Hindlimb muscle (tissue), 1 donor: ENCODE measurements at places on chromosomes 2 and 18. TPM values are rescaled to one million over a fixed set of nuclear protein-coding genes. Genes with fewer than 3 reads are reported as not detected.
A peak's percentile ranks its signal among the peaks of the same experiment; 100 is the strongest.

Gene OTOS
- not detected for polyA plus RNA-seq

Gene THSD7B
- 0.89 TPM for polyA plus RNA-seq

Gene TDRD15
- not detected for polyA plus RNA-seq

Gene CD8A
- 0.10 TPM for polyA plus RNA-seq

DNA sequence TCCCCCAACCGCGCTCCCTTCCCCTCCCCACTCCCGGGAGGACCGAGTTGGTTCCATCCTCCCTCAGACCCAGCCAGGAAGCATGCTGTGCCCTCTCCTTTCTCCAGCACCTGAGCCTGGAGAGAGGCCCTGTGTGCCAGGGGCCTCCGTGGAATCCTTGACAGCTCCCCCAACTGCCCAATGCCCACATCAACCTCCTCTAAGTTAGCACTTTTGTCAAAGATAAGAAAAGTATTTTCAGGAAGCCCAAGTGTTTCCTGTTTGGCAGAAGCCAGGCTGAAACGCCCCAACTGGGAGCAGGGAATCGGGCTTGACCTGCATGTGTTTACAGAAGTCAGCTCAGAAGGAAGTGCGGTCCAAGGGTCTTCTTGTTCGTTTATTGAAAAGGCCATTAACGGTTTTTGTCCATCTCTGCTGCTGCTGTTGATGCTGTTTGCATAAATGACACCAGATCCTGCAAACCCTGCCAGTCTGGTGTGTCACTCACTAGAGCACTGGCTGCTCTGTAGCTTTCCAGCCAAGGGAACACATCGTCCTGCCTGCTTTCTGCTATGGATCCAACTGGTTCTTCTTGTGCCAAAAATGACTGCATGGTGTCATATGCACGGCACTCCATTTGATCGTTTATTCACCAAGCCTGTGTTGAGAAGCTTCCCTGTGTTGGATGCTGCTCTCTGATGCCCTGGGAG is 35.4 kb upstream of the COL6A3 start:
- DNase-seq, result no peak

DNA sequence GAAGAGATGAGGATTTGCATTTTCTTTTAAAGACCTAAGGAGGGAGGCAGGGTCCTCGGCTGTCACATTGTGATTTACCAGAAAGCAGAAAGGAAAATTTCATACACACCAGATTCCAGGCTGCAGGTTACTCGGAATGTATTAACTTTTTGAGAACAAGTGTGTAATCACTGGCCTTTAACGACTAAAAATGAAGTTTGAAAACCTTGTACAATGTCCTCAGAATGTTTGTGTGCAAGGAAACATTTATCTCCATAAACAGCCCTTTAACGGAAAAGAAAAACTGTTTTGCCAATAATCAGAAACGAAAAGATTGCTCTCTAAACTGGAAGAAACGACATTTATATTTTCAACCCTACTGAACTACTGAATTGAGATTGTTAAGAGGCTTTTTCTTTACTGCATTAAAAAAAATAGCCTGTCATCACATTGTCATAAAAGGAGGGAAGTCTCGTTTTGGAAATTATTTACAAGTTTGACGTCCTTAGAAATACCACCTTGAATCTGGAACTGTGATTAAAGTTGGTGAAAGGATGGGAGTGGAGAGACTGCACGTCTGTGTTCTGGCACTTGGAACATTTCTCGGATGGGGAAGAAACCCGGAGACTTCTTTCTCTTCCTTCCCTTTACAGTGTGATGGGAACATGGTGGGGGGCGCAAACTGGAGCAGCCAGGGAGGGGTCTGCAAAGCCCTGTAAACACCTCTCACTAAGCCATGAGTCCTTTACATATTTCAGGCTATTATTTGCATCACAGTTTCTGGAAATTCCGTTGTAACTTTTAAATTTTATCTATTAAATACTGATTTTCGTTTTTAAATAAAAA is 134.1 kb upstream of the SIX3 start:
- no peak for DNase-seq

DNA sequence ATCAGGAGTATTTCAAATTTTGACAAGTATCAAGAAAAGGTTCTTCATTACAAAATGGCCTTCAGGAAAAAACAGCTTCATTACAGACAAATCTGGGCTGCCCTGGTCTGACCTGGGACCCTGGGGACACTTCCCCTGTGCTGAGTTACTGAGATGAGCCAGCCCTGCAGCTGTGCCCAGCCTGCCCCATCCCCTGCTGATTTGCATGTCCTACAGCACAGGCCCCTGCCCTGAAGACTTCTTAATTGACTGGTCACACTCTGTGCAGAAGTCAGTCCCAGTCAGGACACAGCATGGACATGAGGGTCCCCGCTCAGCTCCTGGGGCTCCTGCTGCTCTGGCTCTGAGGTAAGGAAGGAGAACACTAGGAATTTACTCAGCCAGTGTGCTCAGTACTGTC is 235.1 kb downstream of the ANKRD36B start:
- DNase-seq, result no peak

DNA sequence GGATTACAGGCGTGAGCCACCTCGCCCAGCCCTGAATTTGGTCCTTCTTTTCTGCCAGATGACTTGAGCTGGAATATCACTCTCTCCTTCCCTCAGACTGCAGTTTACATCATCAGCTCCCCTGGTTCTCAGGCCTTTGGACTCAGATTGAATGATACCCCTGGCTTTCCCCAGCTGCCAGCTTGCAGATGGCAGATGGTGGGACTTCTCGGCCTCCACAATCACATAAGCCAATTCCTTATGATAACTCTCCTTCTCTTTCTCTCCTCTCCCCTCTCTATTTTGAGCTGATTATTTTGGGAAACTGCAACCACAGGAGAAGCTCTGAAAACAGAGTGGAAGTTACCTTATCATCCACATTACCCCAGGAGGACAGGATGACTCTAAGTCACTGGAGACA is 33.4 kb upstream of the ATP8B1 start:
- no peak for DNase-seq

- DNase-seq, result no peak
These were observed 688 bp upstream of the ARHGAP28 start for GRCh38 chr18:6728809-6729246.

- no peak for DNase-seq
These were observed 59.9 kb upstream of the CERS6 start for GRCh38 chr2:168396131-168396530.

GRCh38 chr2:3606028-3606369 is 11.1 kb downstream of the COLEC11 start:
- DNase-seq, result no peak

DNA sequence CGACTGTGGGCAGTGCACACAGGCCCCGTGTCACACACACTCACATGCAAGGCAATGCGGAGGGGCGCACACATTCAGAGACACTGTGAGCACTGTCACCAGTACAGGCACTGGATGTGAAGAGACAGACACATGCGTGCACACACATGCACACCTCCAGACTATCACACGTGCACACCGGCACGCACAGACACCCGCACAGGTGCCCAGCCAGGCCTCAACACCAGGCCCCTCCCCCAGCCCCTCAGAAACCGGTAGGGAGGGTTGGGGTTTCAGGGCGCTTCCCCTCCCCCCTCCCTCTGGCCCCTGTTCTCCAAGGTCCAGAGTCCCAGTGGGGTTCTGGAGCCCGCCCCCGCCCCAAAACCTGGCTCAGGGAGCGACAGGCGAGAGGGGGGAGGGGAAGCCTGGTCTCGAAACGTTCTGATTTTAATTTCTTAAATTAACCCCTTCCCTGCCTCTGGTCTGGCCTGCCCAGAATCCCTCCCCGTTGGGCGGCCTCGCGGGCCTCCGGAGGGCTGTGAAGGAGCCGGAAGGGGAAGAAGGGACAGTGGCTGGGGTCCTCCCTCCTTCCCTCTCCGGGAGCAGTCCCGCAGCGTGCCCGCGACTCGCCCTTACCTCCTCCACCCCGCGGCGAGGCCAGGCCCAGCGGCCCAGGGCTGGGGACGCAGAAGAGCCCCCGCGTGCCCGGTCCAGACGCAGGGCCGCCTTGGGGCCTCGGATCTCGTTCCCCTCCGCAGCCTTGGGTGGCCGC is 558 bp downstream of the FBXO41 start:
- DNase-seq, result no peak

DNA sequence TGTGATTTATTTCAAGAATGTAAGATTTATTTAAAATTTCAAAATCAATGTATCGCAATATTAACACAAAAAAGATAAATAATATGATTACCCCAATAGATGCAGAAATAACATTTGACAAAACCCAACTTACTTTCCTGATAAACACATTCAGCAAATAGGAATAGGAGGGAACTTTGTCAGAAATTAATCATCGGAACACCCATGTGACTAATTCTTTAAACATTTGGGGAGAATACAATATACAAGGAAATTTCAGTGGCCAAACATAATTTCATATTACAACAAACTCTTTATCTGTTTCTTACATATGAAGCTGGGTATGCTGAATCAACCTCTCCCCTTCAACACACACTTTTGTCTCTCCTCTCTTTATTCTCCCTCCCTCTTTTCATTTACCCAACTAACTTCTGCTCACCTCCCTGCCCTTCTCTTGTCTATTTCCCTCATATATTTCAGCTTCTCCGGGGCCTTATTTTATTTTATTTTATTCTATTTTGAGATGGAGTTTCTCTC is 309.6 kb upstream of the CNTNAP5 start:
- DNase-seq, result no peak

DNA sequence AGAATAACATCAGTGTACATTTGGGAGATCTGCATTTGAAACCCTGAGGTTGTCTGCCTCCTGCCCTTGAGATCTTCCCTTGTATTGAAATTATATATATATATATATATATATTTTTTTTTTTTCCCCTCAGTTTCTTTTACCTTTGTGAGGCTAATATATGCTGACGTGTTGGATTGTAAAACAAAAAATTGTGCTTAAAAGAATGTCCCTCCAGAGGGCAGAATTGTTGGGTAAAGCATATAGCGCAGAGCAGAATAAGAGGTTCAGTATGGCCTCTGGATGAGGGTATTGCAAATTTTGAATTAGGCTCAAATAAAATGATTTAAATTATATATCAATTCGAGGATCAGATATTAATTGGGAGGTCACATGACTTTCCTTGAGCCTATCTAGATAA is 12.4 kb downstream of the NABP1 start:
- DNase-seq, result no peak

DNA sequence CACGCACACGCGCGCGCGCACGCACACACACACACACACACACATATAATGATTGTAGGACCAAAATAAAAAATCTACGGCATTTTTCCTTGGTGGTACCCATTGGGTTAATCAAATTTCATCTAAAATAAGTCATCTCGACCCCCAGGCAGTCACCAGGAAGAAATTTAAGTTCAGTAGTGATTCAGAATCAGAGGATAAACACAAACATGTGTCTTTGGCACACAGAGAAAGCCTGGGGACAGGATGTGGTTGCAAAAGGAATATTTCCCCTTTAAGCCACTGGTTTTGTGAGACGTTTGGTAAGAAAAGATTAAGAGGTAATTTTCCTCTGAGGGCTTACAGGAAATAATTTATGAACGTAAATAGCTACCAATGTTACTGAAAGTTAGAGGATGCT is 171.6 kb upstream of the PIEZO2 start:
- no peak for DNase-seq

GRCh38 chr2:88115825-88116518 is 11.9 kb downstream of the FABP1 start:
- no peak for DNase-seq

- DNase-seq, result no peak
These were observed 179.8 kb downstream of the NEDD4L start for GRCh38 chr18:58223717-58224424.

DNA sequence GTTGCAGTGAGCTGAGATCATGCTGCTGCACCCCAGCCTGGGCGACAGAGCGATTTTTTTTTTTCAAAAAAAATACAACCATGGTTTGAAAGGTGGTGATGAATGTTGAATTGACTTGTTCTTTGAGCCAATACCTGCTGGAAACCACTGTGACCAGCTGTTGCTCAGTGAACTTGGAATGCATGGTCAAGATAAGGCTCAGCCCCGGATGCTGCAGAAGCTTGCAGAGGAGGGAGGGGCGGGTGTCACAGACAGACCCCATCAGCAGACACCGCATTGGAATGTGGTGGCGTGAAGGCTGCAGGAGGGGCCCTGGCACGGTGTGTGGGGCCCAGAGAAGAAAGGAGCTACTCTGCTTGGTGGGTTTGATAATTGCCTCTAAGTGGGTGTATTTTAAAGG is 91.6 kb downstream of the ITGB1BP1 start:
- no peak for DNase-seq

GRCh38 chr2:70115646-70116442 is 28.6 kb downstream of the PCBP1 start:
- no peak for DNase-seq

DNA sequence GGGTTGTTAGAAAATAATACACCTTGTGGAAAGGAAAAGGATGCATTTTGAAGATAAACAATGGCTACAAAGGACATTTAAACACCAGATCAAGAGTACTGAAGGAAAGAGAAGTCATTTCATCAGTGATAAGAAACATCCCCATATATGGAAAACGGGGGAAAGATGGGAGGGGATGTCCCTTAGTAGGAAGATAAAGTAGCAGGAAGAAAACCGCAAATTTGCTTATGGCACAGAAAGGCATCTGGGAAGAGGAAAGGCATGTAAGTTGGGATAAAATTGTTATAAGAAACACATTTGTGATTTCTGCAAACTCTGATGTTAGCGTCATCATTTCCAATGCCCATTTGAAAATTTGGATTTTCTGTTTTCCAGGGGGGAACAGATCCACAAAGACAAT is 10.5 kb upstream of the LYPD1 start:
- DNase-seq, result no peak

DNA sequence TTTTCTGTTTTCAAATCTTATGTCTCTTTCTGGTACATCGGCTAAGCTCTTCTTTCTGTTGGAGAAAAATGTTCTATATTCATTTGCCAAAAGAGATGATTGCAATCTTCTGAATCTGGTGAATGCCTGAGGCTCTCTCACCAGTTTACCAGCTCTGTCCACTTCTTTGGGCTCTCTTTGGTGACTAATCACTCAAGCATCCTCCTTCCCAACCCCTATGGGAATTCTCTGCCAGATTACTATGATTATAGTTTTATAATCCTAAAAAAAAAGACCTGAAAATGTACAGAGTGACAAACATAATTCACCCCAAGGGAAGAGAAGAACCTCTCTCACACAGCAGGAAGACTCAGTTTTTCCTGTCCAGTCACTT is 187.3 kb downstream of the CAMKMT start:
- DNase-seq, result peak; percentile 1

DNA sequence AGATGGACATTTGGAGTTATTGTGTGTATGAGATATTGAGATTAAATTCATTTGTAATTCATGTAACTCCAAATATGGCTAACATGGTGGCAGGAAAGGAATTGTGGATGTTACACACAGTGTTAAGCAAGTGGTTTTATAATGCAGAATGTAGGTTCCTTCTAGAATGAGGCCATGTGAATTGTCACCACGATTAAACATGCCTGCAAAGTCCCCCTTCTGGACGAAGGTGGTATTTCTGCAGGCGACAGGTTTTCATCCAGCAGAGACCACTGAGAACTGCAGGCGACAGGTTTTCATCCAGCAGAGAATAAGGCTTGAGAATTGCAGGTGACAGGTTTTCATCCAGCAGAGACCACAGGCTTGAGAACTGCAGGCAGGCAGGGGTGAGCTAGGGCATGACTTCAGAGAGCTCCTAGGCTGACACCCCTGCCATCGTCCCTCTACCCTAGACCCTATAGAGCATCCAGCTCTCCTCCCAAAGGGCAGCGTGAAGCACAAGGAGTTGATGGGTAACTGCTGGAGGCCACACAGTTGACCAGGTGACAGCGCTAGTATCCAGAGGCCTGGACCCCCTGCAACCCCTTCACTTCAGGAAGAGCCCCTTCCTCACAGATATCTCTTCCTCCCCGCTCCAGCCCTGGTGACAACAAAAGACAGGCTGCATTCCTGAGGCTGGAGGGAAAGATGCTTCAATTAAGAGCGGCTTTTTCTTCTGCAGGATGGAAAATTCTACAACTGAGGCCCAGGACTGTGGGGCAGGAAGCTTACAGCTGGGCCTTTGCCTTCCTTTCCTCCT is 175.8 kb downstream of the LOXHD1 start:
- DNase-seq, result peak; percentile 59
